ENCODE measurements at places on chromosomes 5 and 9.
A peak's percentile ranks its signal among the peaks of the same experiment; 100 is the strongest.

- no peak for DNase-seq
Observed at GRCh38 chr5:111834926-111835599, 78.1 kb upstream of the NREP start.

- no peak for DNase-seq
Observed at GRCh38 chr9:88990729-88991065, 571 bp upstream of the S1PR3 start.

DNA sequence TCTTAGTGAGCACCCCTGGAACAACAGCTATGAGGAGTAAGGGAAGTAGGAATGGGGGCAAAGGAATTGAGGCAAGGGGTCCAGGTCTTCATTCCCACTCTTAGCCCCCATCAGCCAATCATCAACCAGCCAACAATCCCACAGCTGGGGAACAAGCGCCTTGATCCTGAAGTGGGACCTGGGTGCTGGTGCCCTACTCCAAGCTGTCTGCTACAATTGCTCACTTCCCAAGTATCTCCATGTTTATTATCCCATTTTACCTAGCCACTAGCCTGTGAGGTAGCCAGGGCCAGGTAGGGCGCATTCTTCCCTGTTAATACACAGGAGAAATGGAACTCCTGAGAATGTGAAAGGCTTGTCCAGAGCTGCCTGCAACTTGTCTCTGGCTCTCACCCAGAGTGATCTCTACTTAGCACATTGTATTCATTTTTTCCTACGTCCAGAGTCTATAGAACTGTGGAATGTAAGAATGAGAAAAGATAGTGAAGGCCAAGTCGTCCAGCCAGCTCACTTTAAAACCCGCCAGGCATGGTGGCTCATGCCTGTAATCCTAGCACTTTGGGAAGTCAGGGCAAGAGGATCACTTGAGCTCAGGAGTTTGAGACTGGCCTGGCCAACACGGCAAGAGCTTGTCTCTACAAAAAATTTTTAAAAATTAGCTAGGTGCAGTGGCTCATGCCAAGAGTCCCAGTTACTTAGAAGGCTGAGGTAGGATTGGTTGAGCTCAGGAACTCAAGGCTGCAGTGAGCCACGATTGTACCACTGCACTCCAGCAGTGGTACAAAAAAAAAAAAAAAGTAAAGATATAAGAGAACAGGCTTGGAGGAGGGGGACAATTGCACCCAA is 6.2 kb upstream of the DNAJC18 start:
- no peak for DNase-seq

DNA sequence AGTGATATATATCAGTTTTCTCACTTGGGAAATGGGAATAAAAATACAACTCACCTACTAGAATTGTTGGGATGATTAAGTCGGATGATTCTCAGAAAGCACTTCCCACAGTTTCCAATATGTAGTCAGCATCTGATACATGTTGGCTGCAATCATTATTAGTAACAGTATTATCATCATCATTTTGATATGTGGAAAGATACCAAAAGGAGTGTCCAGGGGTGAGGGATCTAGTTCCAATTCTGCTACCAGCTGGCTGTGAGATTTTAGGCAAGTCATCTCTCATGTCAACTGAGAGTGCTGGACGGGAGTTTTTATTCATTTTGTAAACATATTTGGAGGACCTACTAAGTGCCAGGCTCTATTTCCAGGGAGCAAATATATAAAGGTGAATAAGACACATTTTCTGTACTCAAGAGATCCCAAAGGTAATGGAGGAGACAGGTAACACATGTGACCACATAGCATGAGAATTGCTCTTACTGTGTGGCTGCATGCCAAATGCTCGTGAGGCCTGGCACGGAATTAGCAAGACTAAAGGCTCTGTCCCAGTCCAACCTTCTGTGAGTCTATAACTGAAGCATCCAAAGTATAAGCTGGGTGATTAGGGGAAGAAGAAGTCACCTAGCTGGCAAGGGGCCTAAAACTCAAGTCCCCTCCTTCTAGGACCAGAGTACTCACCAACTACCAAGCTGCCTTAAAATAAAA is 83.0 kb downstream of the GRIA1 start:
- DNase-seq = no peak

DNA sequence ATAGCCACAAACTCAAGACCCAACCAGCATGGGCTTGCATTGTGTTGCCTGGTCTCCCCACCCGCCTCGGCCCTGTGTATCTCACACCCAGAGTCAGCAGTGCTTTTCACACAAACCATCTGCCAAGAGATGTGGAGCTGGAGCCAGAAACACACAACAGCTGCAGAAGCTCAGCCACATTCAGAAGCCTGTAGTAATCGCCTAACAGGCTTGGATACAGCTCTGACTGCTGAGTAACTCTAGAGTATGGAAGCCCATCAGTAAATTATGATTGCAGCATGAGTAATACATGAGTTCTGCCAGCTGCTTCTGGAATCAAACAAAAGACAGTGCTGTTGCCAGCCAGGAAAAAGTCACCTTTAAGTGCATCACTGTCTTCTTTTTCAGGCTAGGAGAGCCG is 16.0 kb downstream of the TEK start:
- DNase-seq = no peak

- DNase-seq = no peak
Observed at GRCh38 chr9:125755340-125755739, 8.2 kb downstream of the PBX3 start.

- no peak for DNase-seq
Observed at GRCh38 chr9:118162716-118163115, 458.5 kb downstream of the TLR4 start.

DNA sequence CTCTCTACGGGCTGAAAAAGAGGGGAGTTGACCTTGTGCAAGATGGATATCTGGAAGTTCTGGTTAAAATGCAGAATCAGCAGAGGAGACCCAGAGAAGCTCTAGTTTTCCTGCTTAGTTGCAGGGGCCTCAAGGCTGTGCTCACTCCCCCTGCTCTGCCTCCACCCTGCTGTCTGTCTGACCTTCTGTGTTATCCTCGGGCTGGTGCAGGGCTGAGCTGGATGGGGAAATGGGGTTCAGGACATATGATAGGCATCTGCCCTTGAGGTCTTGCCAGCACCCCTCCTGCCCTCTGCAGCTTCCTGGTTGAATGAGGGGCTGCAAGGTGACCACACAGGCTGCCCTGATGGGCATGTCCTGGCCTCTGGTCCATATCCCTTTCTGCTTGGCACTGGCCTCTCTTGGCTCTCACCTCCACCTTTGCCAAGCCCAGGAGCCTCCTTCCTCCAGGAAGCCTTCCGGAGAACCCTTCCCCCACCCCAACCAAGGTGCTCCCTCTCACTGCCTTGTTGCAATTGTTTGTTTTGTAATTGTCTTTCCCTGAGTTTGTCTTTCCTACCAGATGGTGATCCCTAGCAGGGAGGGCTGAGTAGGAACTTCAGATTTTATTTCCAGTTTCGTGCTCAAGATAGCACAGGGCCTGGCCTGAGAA is 1.3 kb downstream of the TMEM268 start:
- DNase-seq = no peak

GRCh38 chr5:68456756-68457217 is 241.2 kb downstream of the PIK3R1 start:
- no peak for DNase-seq

DNA sequence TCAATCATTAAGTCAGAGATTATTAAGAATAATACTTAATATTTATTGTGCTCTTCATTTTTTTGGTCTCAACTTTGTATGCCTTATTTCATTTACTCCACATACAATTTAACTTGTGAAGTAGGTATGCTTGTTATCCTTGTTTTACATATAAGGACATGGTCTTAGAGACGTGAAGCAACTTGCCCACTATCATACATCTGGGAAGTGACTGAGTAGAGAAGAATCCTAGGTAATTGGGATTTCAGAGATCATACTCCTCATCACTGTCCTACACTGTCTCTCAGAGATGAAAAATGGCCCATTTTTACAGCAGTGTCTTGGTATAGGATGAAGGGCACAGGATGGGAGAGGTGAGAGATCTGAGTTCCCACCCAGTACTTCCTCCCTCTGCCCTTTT is 23.3 kb downstream of the DMRT2 start:
- no peak for DNase-seq

- DNase-seq = no peak
Observed at GRCh38 chr5:31427724-31428309, 104.1 kb downstream of the DROSHA start.

DNA sequence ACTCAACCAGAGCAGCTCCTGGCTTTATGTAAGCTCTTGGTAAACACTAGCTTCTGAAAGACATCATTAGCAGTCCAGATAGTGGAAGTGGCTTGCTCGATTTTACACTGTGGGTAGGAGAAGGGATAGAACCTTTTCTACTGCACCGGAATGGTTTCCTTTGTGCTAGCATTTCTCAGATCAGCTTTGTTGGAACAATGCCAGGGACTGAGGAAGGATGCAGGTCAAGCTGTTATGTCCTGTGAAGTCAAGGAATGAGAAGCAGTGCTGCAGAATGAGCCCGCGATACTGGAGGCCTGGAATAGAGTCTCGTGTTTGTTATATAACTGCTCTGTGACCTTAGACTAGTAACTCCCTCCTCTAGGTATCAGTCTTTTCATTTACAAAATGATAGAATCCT is 233.6 kb downstream of the GABRB2 start:
- no peak for DNase-seq

GRCh38 chr5:43039471-43040286 is 440 bp downstream of the ANXA2R start:
- DNase-seq = peak; percentile 73

GRCh38 chr5:151123897-151124751 is 33.5 kb downstream of the ANXA6 start:
- DNase-seq = no peak

GRCh38 chr9:134683714-134684374 is 42.2 kb downstream of the COL5A1 start:
- no peak for DNase-seq

GRCh38 chr9:33263131-33264002 is 1.1 kb downstream of the BAG1 start:
- peak; percentile 30 for DNase-seq

DNA sequence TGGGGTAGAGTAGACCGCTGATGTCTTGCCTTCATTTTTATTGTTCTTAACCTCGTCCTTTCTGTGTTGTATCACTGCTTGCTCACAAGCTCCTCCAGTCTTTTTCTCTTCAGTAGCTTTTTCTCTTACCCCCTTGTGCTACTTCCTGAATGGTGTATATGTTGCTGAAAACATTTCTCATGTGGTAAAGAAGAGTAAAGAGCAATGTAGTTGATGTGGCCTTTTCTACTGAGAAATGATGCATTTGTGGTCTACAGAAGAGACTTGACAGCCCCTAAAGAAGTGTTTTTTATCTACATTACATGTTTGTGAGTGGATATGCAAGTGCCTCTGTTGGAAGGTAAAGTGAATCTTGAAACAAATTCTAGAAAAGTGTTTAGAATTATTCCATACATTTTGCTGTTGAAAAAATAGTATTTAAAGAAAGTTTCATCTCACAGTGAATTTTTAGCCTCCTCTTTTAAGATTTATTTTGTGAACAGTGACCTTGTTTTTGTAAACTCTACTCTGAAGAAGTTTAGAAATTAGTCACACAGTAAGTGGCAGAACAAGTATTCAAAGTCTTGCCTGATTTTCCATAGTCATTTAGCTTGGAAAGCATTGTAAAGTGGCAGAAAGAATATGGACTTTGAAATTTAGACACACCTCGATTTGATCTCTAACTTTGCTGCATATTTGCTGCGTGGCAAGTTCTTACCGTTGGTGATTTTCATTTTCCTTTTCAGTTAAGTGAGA is 17.4 kb downstream of the CDC42SE2 start:
- peak; percentile 88 for DNase-seq

DNA sequence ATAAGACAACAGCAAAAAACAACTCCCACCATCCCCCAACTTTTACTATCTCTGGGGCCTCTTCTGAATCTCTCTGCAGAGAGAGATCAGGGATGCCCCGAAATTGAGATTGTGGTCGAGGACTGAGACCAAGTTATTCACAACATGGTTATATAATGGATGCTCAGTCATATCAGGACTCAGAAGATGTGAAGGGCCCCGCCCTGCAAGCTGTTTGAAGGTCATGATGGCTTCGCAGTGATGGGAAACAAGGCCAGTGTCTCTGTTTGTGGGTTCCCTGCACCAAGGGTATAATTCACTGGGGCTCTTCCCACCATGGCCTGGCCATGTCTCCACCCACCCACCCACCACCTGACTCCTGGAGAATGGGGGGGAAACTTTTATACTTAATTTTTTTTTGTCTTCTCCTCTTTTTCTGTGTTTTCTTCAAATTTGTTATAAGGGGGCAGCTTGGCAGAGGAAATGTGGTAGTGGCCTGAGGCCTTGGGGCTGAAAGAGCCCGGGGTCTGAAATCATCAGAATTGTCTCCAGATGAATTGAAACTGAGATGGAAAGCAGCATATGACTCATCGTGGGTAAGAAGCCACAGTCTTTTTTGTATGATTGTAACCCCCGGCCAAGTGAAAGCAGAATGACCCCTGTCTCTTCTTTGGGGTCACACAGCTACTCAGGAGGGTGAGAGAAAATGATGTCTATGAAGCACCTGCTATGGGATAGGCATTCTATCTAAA is 15.0 kb upstream of the TEX48 start:
- peak; percentile 94 for DNase-seq

DNA sequence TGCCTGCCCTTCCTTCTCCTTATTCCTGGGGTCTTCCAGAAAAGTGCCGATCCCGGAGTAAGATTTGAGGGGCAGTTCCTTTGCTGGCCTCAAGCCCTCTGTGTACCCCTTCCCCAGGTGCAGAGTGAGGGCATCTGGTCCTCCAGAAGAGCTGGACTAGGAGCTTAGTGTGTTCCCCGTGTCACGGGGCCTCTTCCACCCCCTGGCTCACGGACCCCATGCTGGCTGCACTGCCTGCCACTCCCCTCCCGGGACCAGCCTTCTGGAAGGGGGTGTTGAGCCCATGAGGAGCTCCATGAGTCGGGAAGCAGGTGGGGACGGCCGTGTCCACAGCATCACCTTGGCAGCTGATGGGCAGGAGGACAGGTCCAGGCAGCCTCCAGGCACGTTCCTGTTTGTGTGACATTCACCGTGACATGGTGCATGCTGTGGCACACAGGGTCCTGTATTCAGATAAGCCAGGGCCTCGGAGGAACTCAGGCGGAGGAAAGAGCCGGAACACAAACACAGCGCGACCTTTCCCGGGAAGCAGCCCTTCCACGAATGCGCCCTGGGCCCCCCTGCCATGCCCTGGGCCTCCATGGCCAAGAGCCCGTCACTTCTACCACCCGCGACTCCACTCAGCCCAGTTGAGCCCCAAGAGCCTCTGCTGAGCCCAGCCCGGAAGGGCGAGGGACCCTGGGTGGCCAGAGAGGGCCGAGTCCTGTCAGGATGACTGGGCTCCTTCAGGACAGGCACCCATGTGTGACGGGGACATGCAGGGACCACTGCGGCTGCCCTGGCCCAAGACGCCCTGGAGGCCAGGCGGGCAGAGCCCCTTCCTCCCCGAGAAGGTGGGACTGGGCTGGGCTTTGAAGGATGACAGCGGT is 5.9 kb upstream of the LCN1 start:
- no peak for DNase-seq

- no peak for DNase-seq
Observed at GRCh38 chr5:96195123-96195522, 233.5 kb upstream of the ELL2 start.

DNA sequence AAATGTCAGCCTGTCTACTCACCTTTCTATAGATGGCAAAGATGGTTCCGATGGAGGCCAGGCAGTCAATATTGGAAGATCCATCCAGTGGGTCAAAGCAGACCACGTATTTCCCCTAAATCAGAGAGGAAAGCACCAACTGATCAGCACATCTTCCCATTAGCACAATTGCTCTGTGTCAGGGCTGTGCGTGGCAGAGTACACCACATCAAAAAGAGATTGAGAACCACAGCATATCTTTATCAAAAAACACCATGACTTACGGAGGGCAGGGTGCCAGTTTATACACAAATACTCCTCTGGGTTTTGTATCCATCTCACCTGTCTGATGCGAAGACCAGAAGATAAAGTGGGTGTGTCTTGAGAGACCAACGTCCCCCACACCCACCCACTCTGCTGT is 9.1 kb downstream of the FBP2 start:
- DNase-seq = no peak

- no peak for DNase-seq
Observed at GRCh38 chr9:127763918-127764384, 14.5 kb downstream of the SH2D3C start.

Data from activated CD4-positive, alpha-beta T cell treated with anti-CD3 and anti-CD28 coated beads, Interleukin-10, Interleukin-2, amounts not matched to agents 100 ng/mL and 50 ng/mL, durations not matched to agents 16 hours and 8 hours (primary cell).